ENCODE measurements at places on chromosomes 2 and 18.

DNA sequence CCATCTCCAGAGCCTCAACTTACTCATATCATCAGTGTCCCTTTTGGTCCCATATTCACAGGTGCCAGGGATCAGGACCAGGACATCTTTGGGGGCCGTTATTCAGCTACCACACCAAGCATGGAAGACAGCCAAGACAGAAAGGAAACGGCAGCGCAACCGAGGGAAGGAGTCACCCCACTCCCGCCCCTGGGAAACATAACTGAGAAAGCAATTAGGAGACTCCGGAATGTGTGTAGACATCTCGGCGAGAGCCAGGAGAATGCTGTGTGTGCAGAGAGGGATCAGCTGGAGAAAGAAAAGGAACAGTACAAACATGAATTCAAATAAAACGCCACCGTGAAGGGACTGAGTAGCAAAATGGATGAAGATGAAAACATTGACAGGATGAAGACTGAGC, 13.4 kb upstream of the BOK start:
- DNase-seq, result no peak

DNA sequence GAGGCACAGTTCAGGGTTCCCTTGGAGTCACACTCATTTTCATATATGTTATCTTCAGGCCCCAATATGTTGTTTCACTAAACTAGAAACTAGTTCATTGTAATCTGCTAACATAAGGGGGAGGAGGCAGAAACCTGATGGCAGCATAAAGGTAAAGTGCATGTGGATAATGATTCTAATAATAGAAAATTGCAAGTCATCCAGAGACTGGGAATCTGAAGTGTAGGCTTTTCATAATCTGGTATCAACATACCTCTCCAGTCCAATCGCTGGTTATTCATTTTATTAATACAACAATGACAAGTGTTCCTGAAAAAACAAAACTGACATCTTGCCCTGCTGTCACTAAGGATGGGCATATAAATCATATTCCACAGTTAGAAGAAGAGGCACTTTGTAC, 326.3 kb upstream of the ZNF804A start:
- no peak for DNase-seq

DNA sequence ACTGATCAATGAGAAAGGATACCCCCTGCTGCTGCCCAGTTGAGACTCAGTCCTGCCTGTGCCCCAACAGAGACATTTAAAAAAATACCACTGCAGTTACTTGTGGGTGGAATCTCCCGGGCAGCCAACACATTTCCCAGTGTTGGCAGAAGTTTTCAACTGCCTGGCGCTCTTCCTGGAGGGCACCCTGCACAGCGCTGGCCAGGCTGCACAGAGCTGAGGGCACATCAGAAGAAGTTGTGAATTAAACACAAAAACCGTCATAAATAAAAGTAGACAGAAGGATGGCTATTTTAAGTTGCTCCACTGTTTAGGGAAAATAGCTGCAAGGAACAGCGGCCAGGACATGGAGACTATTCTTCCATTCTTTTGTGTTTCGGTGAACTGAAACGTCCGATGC, 110.2 kb upstream of the THOC1 start:
- DNase-seq, result no peak

GRCh38 chr2:120403676-120404075, 57.7 kb downstream of the INHBB start:
- DNase-seq, result no peak

Data from stimulated activated CD4-positive, alpha-beta T cell treated with anti-CD3 and anti-CD28 coated beads, TNF-alpha, amount 100 ng/mL, for 4 hours (primary cell).